CD4-positive, alpha-beta T cell (primary cell): ENCODE measurements at places on chromosomes 1 and 21. TPM values are rescaled to one million over a fixed set of nuclear protein-coding genes. Genes with fewer than 3 reads are reported as not detected.

SELL gene
- total RNA-seq, result 216 TPM

HIVEP3 gene
- 5.4 TPM for total RNA-seq

SERTAD4 gene
- not detected for total RNA-seq

MRAP gene
- total RNA-seq, result not detected

- no peaks in the 10 kb centered on the region for H3K27me3 ChIP-seq
- no peak overlapping the region for H3K4me3 ChIP-seq
- H3K27ac ChIP-seq, result no peak overlapping the region
- no peaks in the 10 kb centered on the region for H3K36me3 ChIP-seq
- H3K4me1 ChIP-seq, result no peaks in the 10 kb centered on the region
Measured at GRCh38 chr1:79198832-79199231, 192.3 kb upstream of the ADGRL4 start.

GRCh38 chr1:17535300-17535936, 4.1 kb upstream of the ARHGEF10L start:
- DNase-seq, result no peak
- no peak overlapping the region for H3K27ac ChIP-seq
- no peak overlapping the region for H3K4me3 ChIP-seq
- H3K36me3 ChIP-seq, result no peaks in the 10 kb centered on the region
- H3K27me3 ChIP-seq, result peaks cover 23% of the 10 kb centered on the region

DNA sequence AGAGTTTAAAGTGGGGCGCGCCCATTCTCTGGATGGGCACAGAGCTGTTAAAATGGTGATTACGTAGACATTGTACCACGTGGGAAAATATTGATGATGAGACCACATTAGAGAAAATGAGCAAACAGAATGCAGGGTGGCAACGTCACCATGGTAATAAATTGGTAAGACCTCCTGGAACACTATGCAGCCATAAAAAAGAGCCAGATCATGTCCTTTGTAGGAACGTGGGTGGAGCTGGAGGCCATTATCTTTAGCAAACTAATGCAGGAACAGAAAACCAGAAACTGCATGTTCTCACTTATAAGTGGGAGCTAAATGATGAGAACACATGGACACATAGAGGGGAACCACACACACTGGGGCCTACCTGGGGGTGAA, 53.5 kb upstream of the CLDN14 start:
- H3K4me1 ChIP-seq, result no peaks in the 10 kb centered on the region
- H3K36me3 ChIP-seq, result no peaks in the 10 kb centered on the region
- DNase-seq, result no peak
- no peak overlapping the region for H3K4me3 ChIP-seq

- no peak overlapping the region for H3K27ac ChIP-seq
- peak overlapping the region; percentile 70 for H3K4me3 ChIP-seq
- H3K27me3 ChIP-seq, result no peaks in the 10 kb centered on the region
- H3K36me3 ChIP-seq, result no peaks in the 10 kb centered on the region
Measured at GRCh38 chr1:15833069-15833679, 14.3 kb upstream of the SPEN start.

- no peak for DNase-seq
- H3K4me3 ChIP-seq, result no peak overlapping the region
- no peaks in the 10 kb centered on the region for H3K36me3 ChIP-seq
Measured at GRCh38 chr1:161006563-161006962, 14.4 kb downstream of the F11R start.

DNA sequence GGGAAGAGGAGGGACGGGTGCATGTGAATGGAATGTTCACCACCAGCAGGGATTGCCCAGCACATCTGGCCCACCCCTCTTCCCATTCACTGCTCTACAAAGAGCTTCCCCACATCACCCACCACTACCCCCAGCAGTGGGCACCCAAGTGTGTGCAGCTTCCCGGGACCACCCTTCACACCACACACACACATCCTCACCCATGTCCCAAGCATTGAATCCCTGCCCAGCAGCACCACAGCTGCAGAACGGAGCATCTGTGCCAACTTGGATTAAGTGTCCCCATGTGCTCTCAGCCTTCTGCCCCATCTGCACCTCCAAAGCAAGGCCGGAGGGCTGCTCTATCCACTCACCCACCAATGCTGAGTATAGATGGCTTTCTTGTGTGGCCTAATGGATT, 141.4 kb downstream of the PSMG1 start:
- peaks cover 3% of the 10 kb centered on the region for H3K4me1 ChIP-seq
- H3K36me3 ChIP-seq, result no peaks in the 10 kb centered on the region
- no peak for DNase-seq
- no peak overlapping the region for H3K27ac ChIP-seq
- peaks cover 2% of the 10 kb centered on the region for H3K27me3 ChIP-seq

- H3K4me1 ChIP-seq, result no peaks in the 10 kb centered on the region
- H3K4me3 ChIP-seq, result no peak overlapping the region
- no peak for DNase-seq
- no peak overlapping the region for H3K27ac ChIP-seq
Measured at GRCh38 chr21:34337741-34338140, 26.1 kb upstream of the KCNE2 start.

- H3K4me3 ChIP-seq, result no peak overlapping the region
- peaks cover 5% of the 10 kb centered on the region for H3K36me3 ChIP-seq
- peaks cover 60% of the 10 kb centered on the region for H3K4me1 ChIP-seq
- DNase-seq, result no peak
Measured at GRCh38 chr1:54353959-54354358, 52.2 kb downstream of the SSBP3 start.

GRCh38 chr1:174606471-174606870, 158.7 kb downstream of the GPR52 start:
- H3K4me1 ChIP-seq, result no peaks in the 10 kb centered on the region
- no peaks in the 10 kb centered on the region for H3K36me3 ChIP-seq
- H3K4me3 ChIP-seq, result no peak overlapping the region
- no peaks in the 10 kb centered on the region for H3K27me3 ChIP-seq

- DNase-seq, result no peak
- no peak overlapping the region for H3K4me3 ChIP-seq
Measured at GRCh38 chr1:231193710-231194340, 32.0 kb downstream of the TRIM67 start.

- H3K4me1 ChIP-seq, result no peaks in the 10 kb centered on the region
- H3K36me3 ChIP-seq, result no peaks in the 10 kb centered on the region
- no peak for DNase-seq
- H3K4me3 ChIP-seq, result no peak overlapping the region
Measured at GRCh38 chr1:231584117-231584516, 42.5 kb upstream of the DISC1 start.

DNA sequence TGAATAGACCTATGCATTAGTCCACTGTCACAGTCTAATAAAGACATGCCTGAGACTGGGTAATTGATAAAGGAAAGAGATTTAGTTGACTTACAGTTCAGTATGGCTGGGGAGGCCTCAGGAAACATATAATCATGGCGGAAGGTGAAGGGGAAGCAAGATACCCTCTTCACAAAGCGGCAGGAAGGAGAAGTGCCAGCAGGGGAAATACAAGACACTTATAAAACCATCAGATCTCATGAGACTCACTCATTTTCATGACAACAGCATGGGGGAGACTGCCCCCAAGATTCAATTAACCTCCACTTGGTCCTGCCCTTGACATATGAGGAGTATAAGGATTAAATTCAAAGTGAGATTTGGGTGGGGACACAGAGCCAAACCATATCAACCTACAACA, 59.4 kb downstream of the CAPN9 start:
- no peaks in the 10 kb centered on the region for H3K4me1 ChIP-seq
- no peak for DNase-seq
- no peaks in the 10 kb centered on the region for H3K27me3 ChIP-seq
- H3K36me3 ChIP-seq, result no peaks in the 10 kb centered on the region
- no peak overlapping the region for H3K27ac ChIP-seq

GRCh38 chr1:224045556-224045955, 68.4 kb upstream of the FBXO28 start:
- no peak for DNase-seq
- peaks cover 5% of the 10 kb centered on the region for H3K27me3 ChIP-seq
- no peak overlapping the region for H3K4me3 ChIP-seq
- H3K4me1 ChIP-seq, result no peaks in the 10 kb centered on the region

GRCh38 chr21:16342932-16343331, 613.1 kb downstream of the USP25 start:
- no peaks in the 10 kb centered on the region for H3K27me3 ChIP-seq
- H3K4me1 ChIP-seq, result no peaks in the 10 kb centered on the region
- H3K36me3 ChIP-seq, result no peaks in the 10 kb centered on the region
- H3K4me3 ChIP-seq, result no peak overlapping the region
- H3K27ac ChIP-seq, result no peak overlapping the region

GRCh38 chr1:17234405-17234804, 14.5 kb upstream of the PADI3 start:
- no peak for DNase-seq
- H3K4me1 ChIP-seq, result peaks cover 4% of the 10 kb centered on the region
- H3K27ac ChIP-seq, result no peak overlapping the region
- no peaks in the 10 kb centered on the region for H3K27me3 ChIP-seq
- no peaks in the 10 kb centered on the region for H3K36me3 ChIP-seq
- H3K4me3 ChIP-seq, result no peak overlapping the region

GRCh38 chr1:10685196-10685807, 111.1 kb downstream of the CASZ1 start:
- H3K4me3 ChIP-seq, result no peak overlapping the region
- no peak overlapping the region for H3K27ac ChIP-seq
- H3K27me3 ChIP-seq, result no peaks in the 10 kb centered on the region
- DNase-seq, result no peak
- H3K4me1 ChIP-seq, result peaks cover 2% of the 10 kb centered on the region

- H3K4me3 ChIP-seq, result no peak overlapping the region
- H3K4me1 ChIP-seq, result no peaks in the 10 kb centered on the region
- peak; percentile 81 for DNase-seq
- H3K27me3 ChIP-seq, result no peaks in the 10 kb centered on the region
- H3K27ac ChIP-seq, result no peak overlapping the region
- H3K36me3 ChIP-seq, result peaks cover 31% of the 10 kb centered on the region
Measured at GRCh38 chr1:212368073-212368484, 46.6 kb downstream of the PACC1 start.

GRCh38 chr1:19066248-19066873, 109.9 kb upstream of the IFFO2 start:
- H3K36me3 ChIP-seq, result no peaks in the 10 kb centered on the region
- no peak for DNase-seq
- H3K27ac ChIP-seq, result no peak overlapping the region
- H3K27me3 ChIP-seq, result no peaks in the 10 kb centered on the region

- no peaks in the 10 kb centered on the region for H3K4me1 ChIP-seq
- H3K4me3 ChIP-seq, result no peak overlapping the region
- no peaks in the 10 kb centered on the region for H3K36me3 ChIP-seq
Measured at GRCh38 chr1:153432874-153433681, 16.8 kb downstream of the S100A7A start.
